ENCODE measurements at places on chromosomes 13 and 19.

- DNase-seq = no peak
Observed at GRCh38 chr19:50978772-50979390, 4.8 kb downstream of the KLK7 start.

- DNase-seq = no peak
Observed at GRCh38 chr19:39525205-39525604, 7.4 kb downstream of the EID2B start.

DNA sequence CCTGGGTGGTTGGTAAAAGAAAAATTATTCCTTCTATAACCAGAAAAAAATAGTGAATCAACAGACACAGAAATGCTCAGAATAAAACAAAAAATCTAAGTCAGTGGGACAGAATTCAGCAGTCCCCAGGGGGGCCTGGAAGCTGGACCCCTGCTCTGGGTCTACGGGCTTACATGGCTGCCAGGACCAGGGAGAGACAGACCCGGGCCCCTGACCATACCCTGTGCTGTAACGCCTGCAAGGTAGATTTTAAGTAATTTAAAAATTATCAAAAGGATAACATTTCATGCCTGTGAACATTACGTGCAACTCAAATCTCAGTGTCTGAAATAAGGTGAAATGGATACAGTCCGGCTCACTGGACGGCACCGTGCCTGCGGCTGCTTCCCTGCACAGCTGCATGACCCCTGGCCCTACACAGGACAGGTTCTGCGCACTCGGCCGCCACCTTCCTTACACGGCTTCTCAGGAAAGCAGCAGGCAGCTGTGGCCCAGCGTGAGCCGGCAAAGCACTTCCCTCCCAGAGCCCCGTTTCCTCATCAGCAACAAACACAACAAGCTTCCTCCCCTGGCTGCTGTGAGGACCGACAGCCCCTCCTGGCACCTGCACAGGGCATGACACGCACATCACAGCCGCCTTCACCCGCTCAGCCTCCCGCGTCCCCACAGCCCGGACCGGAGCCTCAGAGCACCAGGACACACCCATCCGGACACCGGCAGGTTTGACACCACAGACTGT is 22.2 kb downstream of the RASA3 start:
- peak; percentile 43 for DNase-seq

DNA sequence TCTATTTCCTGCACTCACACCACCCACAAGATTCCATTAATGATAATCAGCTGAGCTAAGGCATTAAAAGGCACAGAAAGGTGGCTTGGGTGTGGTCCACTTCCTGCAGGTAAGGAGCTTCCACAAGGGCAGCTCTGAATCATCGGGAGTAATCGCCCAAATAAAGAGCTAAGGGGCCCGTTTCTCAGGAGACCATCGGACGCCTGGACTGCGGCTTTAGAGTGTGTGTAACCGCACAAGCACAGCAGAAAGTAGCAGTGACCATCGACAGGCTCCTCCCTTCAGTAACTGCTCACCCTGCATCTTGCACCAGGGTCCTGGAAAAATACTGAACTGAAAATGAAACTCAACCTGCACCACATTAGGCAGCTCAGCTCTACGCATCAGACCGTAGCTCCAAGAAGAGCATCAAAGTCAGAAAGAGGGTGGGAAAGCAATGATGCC is 6.0 kb downstream of the STK24 start:
- peak; percentile 50 for DNase-seq

- no peak for DNase-seq
Observed at GRCh38 chr13:42177189-42177588, 94.8 kb upstream of the AKAP11 start.

DNA sequence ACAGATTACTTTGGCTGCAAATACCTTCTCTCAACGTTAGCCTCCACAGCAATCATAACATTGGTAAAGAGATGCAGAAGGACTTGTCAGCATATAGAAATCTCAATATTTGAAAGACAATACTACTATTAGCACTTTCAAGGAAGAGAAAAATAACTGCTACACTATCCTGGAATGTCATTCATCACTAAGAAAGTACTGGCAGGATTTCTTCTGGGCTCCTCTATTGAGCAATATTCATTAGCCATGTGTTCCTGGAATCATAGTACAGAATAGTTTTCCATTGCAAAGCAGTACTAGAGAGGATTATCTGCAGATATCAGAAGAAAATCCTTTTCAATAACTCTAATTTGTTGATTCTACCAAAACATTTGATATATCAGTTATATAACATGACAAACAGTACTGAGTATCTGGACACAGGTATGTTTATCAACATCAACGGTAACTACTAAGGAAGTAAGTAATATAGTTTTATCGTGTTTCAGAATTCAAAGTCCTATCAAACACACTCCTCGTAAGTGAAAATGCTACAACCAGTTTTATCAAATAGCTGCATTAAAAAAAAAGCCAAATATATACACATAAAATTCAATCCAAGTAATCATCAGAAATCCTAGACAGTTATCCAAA is 27.3 kb downstream of the INTS6 start:
- peak; percentile 36 for DNase-seq

- DNase-seq = no peak
Observed at GRCh38 chr13:61192826-61193225, 222.8 kb downstream of the PCDH20 start.

- DNase-seq = no peak
Observed at GRCh38 chr13:94947392-94947791, 235.0 kb upstream of the SOX21 start.

DNA sequence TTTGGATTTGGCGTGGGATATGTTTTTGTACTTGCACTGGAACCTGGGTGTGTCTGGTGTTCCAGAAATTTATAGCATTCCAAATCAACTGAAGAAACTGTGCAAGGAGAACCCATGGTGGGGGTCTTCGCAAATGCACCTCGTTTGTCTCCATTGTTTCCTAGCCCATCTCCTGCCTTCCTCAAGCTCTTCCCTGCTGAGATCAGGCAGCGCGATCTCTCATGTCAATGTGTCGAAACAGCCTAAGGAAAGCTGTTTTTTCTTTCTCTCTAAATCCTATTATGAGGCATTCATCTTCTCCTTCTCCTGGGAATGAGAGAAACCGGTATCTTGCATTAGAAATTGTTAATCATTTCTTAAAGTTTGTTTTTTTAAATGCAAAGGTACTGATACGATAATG is 131.0 kb downstream of the KLF5 start:
- no peak for DNase-seq

- DNase-seq = no peak
Observed at GRCh38 chr19:58584498-58585441, 11.6 kb upstream of the MZF1 start.

- no peak for DNase-seq
Observed at GRCh38 chr19:29375429-29376119, 150.2 kb upstream of the VSTM2B start.

DNA sequence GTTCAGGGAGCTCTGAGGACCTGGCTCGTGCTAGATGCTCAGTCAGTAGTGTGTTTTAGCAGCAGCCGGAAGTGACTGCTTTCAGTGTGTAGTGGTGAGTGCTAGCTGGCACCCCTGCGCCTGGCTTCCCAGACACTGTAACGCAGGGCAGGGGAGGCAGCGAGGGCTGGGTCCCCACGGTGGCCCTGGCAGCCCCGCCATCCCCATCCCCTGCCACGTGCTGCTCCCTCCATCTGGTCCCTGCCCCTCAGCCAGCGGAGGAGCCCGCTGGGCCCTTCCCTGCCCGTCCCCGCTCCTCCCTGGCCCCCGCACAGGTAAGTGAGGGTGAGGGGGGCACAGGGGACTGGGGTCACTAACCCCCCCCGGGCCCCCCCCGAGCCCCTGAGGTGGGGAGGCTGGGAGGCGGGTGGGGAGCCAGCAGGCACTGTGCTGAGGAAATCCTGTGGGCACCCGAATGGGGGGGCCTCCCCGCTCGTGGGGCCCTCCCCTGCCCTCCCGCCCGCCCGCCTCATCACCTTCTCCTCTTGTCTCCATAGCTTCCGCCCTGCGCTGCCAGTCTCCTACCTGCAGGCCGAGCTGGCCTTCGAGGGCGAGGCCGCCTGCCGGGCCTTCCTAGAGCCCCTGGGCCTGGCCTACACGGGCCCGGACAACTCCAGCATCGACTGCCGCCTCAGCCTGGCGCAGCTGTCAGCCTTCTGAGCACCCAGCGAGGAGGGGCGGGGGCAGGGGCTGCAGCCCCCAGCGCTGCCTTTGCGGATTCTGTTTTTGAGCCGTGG is 3.2 kb downstream of the LENG9 start:
- DNase-seq = no peak

GRCh38 chr13:114099191-114099590 is 33.2 kb downstream of the RASA3 start:
- DNase-seq = peak; percentile 96

- no peak for DNase-seq
Observed at GRCh38 chr19:533364-534058, 2.0 kb downstream of the CDC34 start.

- DNase-seq = no peak
Observed at GRCh38 chr19:39817888-39818561, 15.9 kb downstream of the DYRK1B start.

DNA sequence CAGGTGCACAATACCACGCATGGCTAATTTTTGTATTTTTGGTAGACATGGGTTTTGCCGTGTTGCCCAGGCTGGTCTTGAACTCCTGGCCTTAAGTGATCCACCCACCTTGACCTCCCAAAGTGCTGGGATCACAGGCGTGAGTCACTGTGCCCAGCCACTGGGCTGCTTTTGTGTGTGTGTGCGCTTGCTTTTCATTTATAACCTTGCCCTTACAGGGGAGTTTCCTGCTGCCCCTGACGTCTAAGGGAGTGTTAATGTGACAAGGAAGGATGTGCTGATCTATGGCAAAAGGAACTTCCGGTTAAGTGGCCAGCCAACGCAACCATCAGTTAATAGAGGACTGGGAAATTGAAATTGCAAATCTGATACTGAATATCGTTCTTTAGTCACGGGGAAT is 57.7 kb downstream of the ING1 start:
- DNase-seq = no peak

DNA sequence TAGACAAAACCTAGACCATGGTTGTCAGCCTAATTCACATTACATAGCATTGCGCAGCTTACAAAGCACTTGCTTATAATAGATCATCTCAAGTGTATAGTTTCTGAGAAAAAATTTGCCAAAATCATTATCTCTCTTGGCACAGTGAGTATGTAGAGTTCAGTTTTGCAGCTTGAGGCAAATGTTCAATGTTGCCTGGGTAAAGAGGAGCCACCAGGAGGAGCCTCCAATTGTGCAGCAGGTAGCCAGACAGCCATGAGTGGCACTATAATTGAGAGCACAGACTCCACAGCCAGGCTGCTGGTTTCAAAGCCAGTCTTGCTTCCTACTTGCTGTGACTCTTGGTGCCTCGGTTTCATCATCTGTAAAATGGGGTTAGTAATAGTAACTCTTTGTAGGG is 24.0 kb upstream of the OLFM4 start:
- no peak for DNase-seq

DNA sequence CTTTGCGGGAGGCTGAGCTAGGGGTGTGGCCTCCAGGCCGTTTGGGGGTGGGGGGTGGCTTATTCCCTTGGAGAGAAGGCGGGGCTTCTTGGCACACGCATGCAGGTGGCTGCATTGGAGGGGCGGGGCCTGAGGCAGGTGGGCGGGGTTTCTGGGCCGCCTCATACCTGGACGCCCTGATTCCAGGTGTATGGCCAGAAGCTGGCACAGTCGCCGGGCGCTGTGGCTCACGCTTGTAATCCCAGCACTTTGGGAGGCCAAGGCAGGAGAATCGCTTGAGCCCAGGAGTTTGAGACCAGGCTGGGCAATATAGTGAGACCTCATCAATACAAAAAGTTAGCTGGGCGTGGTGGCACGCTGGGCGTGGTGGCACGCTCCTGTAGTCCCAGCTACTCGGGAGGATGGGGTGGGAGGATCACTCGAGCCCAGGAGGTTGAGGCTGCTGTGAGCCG is 7.8 kb downstream of the ABCA7 start:
- DNase-seq = no peak

GRCh38 chr13:22196777-22197176 is 525.9 kb downstream of the FGF9 start:
- DNase-seq = no peak

DNA sequence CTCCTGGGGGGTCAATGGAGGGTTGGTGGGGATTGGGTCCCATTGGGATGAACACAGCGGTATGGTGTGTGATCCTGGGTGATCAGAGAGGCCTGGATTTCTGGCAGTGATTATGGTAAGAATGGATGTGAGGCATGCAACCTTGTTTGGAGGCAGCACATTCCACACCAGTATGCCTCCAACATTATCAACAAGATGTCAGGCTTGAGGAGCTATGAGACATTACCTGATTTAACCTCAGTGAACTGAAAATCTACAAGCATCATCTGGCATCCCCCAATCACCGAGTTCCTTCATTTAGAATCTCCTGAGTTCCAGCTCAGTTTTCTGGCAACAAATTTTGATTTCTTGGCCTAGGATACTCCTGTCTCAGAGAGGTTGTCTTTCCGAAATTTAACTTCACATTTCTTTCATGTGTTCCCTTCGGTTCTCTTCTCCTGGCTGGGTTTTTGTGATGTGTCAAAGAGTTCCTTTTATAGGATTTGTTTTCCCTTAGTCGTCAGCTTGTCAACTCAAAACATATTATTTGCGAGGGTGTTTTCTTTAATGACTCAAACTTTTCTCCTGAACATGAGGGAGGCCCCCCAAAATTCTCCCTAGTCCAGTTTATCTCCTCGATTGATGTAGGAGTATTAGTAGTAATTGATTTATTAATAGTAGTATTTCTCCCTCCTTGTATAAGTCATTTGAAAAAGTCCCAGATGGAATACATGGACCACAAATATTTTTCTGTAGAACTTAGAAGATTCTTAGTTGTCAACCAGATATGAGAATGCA is 56.0 kb upstream of the FLT1 start:
- no peak for DNase-seq

DNA sequence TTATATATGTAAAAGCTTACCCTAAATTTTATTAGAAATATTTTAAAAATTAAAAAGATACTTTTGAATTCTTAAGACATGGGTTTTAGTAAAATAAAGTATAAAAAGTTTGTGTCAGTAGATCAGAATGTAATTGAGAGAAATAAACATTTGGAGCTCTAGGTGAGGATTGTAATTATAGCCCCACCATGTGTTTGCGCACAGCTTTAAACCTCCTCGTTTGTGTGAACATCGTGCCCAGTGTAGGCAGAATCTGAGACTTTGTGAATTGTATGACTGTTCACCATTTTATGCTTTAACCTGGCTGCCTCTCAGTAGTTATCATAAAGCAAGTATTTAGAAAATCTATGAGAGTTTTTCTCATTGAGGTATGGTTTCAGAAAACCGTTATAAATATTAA is 29.1 kb downstream of the CUL4A start:
- no peak for DNase-seq

DNA sequence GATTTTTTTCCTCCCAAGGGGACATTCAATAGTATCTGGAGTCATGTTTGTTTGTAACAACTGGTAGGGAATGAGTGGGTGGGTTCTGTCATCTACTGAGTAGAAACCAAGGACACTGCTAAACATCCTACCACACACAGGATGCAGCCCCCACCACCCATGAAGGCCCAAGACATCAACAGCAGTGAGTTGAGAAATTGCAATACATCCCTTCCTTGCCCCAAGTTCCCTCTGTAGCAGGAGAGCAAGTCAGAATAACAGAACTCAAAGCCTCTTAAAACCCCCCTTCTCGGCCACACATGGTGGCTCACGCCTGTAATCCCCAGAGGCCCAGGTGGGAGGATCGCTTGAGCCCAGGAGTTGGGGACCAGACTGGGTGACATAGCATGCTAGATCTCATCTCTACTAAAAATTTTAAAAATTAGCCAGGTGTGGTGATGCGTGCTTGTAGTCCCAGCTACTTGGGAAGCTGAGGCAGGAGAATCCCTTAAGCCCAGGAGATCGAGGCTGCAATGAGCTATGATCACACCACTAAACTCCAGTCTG is 2.4 kb upstream of the CYP2F1 start:
- no peak for DNase-seq
